H54 (cell line): ENCODE measurements at places on chromosomes 7 and 10.

DNA sequence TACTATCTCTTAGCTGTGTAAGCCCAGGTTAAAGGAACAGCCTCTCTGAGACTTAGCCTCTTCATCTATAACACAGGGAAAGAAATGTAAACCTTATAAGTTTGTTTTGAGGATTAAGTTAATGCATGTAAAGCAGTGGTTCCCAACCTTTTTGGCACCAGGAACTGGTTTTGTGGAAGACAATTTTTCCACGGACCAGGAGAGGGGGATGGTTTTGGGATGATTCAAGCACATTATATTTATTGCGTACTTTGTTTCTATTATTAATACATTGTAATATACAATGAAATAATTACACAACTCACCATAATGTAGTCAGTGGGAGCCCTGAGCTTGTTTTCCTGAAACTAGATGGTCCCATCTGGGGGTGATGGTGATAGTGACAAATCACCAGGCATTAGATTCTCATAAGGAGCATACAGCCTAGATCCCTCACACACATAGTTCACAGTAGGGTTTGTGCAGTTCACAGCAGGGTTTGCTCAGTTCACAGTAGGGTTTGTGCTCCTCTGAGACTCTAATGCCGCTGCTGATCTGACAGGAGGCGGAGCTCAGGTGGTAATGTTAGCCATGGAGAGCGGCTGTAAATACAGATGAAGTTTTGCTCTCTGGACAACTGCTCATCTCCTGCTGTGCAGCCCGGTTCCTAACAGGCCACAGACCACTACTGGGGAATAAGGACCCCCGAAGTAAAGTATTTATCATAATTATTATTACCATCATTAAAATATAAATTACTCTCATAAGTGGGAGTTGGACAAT, 41.3 kb upstream of the ANK3 start:
- no peak for DNase-seq

DNA sequence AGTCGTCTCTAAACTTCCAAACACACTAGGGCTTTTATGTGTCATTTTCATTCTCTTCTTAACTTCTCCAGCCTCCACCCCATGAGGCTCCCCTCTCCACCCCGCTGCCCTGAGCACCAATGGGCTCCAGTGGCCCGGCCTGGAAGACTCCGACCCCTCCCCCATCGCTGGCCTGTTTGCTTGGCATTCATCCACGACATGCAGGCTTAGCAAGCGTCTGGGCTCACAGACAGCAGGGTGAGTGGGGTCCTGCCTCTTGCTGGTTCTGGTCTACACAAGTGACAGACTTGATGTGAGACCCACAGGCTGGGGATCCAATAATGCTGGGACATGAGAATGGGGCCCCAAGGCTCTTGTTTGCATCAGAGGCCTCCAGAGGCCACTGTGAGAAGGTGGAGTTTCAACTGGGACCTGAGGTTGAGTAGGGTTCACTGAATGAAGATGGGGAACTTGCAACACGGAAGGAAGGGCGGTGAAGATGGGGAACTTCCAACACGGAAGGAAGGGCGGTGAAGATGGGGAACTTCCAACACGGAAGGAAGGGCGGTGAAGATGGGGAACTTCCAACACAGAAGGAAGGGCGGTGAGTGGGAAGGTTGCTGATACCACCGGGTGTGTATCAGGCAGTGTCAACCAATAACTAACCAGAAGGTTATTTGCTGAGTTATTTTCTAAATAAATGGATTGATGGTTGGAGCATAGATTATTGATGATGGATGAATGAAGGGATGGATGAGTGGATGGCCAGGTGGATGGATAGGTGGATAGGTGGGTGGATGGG, 14.0 kb downstream of the KNDC1 start:
- DNase-seq = no peak

DNA sequence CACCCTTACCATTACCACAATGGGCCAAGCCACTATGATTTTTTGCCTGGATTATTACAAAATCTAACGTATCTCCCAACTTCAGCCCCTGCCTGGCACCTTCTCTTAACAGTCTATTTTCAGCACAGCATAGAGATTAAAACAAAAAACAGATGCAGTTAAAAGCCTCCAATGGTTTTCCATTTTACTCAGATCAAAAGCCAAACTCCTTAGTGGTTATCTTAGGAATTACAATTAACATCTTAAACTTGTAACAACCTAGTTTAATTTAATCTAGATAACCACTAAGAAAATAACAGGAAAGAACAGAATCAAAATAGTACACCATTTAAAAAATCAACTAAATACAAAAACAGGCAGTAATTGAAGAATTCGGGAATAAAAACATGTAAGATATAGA, 43.5 kb downstream of the DNAJC1 start:
- DNase-seq = no peak

- DNase-seq = no peak
Observed at GRCh38 chr7:117045927-117046710, 92.8 kb downstream of the ST7 start.

DNA sequence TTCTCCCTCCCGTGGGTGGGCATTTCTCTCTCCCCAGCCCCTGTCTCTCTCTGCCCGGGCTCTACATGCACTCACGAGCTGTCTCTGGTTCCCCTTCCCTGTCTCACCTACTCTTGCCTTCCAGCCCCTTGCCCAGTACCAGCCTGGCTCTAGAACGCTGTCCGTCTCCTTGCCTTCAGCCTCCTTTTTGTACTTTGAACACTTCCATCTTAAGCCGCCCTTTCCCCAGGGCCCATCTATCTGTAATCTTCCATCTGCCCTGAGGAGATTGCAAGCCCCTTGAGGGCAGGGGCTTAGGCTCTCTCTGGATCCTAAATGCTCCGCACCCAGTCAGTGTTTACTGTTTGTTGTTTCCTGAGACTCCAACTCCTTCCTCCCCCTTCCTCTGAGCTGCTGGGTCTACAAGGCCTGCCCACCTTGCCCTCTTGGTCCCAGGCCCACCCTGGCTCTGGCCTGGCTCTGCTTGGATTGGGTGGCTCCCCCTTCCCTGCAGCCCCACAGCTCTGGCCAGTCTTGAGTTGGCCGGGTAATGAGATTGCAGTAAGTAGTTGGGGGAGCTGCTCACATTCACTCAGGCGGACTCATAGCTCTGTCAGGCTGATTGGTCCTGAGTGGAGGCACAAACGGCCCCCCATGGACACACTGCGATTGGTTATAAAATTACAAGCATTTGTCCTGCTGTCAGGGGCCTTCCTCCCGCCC, 28.3 kb downstream of the POLL start:
- no peak for DNase-seq

DNA sequence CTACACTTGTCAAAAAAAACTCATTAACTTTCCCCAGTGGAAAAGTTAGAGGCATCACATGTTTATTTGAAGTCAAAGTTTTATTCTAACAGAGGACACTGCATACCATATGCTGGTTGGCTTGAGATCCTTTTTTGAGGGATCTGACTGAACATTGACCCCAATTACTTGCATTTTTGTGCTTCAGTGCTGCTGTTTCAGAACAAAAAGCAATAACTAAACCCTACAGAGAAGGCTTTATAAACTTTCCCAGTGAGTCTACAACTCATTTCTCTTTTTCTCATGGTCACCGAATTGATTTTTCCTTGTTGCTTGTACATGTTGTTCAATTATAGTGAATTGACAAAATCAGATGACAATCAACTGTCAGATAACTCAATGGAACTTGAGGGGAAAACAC, 69.3 kb upstream of the PHYHIPL start:
- no peak for DNase-seq

DNA sequence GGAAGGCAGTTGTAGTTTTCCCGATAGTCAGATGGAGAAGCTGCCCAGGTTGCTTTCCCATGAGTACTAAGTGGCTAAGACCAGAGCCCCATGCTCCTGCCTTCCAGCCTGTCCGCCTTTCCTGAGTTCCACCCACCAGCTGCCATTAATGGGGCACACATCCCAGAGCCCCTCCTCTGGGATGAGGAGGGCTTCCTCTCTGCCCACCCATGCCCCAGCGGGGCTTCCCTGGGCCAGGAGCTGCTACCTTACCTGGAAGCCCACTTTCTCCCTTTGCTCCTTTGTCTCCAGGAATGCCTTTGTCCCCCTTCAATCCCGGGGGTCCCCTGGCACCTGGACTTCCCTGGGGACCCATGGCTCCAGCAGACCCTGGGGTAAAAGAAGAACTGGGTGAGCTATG, 7.8 kb downstream of the SFTPD start:
- DNase-seq = no peak

- DNase-seq = no peak
Observed at GRCh38 chr10:119669975-119670640, 18.9 kb downstream of the BAG3 start.

DNA sequence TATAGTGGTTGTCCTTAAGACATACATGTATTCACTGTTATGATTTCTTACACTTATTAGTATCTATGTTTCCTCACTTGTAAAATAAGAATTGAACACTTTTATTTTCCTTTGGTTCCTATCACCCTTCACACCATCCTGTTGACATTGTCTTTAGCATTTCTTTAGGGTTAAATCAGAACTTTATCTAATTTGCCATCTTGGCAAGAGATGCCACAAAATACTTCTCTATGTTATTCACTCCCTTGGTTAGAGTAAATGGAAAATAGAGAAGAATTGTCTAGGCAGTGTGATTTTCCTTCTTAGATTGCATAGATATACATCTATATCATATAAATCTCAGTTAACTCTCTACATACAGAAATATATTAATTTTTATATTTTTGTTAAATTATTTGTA, 204.7 kb downstream of the SEMA3D start:
- DNase-seq = no peak

DNA sequence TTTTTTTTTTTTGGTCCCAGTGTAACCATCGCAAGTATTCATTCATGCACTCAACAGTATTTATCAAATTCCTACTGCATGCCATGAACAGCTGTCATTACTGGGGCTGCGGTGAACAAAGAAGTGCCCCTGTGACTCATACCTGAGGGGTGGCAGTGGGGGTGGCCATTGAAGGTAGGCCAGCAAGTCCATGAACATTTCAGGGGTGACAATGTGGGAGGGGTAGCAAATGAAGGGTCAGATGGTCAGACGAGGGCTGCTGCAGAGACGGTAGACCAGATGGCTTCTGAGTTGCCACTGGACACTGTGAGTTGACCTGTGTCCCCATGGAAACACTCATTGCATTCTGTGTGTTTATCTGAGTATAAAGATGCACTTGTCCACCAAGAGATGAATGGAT, 92.5 kb upstream of the PITRM1 start:
- DNase-seq = peak; percentile 12

DNA sequence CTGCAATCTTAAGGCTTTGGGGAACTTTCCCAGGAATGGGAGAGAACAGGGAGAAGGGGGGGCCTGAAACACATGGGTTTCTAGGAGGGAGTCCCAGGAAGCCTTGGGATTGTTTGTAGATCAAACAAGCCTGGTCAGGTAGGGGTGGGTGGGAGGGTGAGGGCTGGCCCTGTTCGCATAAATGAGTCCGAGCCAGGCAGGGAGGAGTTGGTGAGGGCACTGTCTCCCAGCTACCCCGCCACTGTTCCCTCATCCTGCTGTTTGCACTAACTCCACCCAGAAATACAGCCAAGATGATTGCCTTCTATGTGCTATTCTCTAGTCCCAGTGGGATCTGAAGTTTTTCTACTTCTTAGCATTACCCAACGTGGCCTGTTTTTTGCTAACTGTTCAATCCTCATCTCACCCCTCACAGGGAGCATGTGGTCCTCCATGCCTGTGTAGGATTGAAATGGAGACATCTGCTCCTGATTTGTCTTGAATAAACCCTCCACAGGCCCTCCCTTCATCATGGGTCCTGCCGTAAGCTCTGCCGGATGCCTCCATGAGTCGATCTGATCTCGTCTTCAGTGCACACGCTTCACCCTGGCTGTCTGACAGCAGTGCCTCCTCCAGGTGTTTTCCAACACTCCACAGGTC, 257.0 kb downstream of the COBL start:
- no peak for DNase-seq

DNA sequence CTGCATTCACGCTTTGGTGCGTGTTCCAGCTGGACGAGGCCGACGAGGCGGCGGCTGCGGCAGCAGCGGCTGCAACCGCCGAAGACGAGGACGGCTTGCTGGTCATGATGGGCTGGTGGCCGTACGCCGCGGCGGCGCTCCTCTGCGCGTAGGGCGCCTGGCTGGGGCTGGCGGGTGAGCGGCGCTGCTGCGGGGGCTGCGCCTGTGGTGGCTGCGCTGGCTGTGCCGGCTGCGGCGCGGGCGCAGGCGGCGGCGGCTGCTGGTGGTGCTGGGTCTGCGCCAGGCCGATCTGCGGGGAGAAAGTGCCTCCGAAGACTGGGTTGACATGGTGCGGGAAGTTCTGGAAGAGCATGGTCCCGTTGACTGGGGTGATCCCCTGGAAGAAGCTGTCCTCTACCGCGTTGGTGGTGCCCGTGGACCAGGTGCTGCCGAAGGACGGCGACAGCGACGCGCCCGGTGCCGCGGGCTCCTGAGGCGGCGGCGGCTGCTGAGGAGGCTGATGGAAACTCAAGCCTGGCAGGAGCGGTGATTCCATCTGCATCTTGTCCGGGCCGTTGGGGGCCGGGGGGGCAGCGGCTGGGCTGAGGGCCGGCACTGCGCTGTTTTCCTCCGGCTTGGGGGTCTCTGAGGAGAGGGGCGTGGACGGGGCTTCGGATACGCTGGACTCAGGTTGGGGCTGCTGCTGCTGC, 51.1 kb downstream of the CPEB3 start:
- DNase-seq = no peak

GRCh38 chr7:132140341-132140740, 435.9 kb downstream of the PLXNA4 start:
- no peak for DNase-seq

- no peak for DNase-seq
Observed at GRCh38 chr7:33156441-33156840, 27.1 kb downstream of the BBS9 start.

DNA sequence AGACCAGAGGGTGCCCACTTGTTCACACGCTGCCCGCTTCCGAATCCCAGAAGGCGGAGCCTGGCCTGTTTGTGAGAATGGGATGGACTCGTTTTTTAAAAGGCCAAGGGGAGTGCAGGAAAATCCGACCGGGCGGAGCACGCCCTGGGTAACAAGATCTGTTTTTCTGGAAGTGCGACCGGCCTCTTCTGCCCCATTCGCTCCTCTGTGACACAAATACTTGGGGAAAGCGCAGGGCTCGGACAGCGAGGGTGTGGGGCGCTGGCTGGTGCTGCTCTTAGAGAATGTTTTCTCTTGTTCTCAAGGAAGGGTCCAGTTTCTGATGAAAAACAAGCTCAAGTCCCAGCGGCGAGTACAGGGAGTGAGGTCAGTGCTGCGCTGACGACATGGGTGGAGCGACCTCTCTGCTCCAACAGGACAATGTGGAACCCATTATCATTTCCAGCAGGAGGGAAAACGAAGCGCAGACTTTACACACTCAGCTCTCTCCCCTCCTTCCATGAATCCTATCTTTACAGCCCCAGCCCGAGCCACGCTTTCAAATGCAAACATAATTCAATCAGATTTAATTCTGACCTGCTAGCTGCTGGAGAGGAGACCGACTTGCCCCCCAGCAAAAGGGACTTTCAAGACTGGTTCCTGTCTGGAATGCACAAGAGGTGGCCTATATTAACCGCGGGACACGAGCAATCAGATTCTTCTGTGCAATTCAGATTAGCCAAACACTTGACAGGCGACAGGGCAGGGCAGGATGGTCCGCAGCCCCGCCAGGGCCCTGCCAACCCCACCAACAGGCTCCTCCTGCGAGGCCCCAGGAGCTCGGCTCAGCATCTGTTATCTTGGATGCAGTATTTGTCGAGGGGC, 1.1 kb downstream of the RADIL start:
- DNase-seq = no peak

GRCh38 chr10:126425489-126426065, 37.3 kb upstream of the ADAM12 start:
- DNase-seq = no peak

- DNase-seq = no peak
Observed at GRCh38 chr10:122725768-122726167, 26.1 kb upstream of the C10orf120 start.
